ENCODE measurements at places on chromosomes 2 and 18.

- no peak for DNase-seq
These were observed 100.5 kb downstream of the TPGS2 start for GRCh38 chr18:36728345-36728744.

GRCh38 chr2:33859811-33860461, 260.8 kb upstream of the FAM98A start:
- no peak for DNase-seq

- no peak for DNase-seq
These were observed 3.0 kb downstream of the WDSUB1 start for GRCh38 chr2:159283529-159283928.

- no peak for DNase-seq
These were observed 501.5 kb downstream of the BCL11A start for GRCh38 chr2:60051991-60052390.

DNA sequence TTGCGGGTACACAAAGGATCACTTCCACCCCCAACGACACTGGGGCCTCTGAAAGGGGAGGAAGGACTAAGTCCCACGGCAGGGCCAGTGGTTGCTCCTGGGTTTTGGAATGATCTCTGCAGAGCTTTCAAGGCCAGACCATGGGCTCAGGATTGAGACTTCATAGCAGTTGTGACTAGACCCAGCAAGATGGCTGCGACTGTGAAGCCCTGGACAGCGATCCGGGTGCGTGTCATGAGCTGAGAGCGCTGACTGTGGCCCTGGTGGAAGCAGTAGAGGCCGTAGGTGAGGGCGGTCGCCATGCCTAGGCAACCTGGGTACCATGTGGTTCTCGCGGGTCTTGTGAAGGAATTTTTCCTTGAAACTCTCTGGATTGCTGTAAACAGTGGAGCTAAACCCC, 27.3 kb downstream of the NCL start:
- no peak for DNase-seq

Data from iPS-NIHi11 (cell line).